ENCODE measurements at places on chromosomes 7 and 10. TPM values are rescaled to one million over a fixed set of nuclear protein-coding genes. Genes with fewer than 3 reads are reported as not detected.

GRCh38 chr7:85602196-85602595 lies 415.3 kb upstream of the SEMA3D start:
- DNase-seq = no peak

DNA sequence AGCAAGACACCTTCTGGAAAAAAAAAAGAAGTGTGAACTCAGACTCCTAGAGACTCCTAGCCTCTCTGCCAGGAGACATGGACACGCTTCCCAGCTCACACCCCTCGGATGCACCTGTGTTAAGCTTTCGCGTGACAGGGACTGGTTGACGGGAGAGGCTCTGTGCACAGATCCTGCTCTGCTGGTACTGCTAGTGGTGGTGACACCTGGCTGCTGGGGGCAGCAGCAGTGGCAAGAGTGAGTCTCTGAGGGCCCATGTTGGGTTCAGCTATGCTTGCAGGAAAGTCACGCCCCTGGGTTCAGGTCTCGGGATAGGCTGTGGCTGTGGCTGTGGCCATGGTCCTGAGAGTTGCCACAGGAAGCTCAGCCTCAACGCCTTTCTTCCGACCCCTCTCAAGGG lies 81.1 kb downstream of the XRCC2 start:
- no peak for DNase-seq

SPDYE2 gene
- not detected for total RNA-seq

FFAR4 gene
- 88.1 TPM for total RNA-seq

PALD1 gene
- total RNA-seq = 25.5 TPM

- DNase-seq = peak; percentile 80
Observed at GRCh38 chr10:61140765-61141392, 196.9 kb upstream of the RHOBTB1 start.

- DNase-seq = peak; percentile 64
Observed at GRCh38 chr7:155998766-155999630, 186.7 kb upstream of the SHH start.

- no peak for DNase-seq
Observed at GRCh38 chr7:139722604-139723003, 55.2 kb downstream of the HIPK2 start.

ALKBH4 gene
- total RNA-seq = 31.5 TPM

AGAP9 gene
- 6.5 TPM for total RNA-seq

- no peak for DNase-seq
Observed at GRCh38 chr7:22726907-22727713, at the start of gene IL6. IL6 (plus strand) TSS chr7:22727200; CDS start chr7:22727263, 63 bp downstream.

RSPH10B2 gene
- total RNA-seq = not detected

- DNase-seq = no peak
Observed at GRCh38 chr10:71667387-71667752, 52.2 kb downstream of the C10orf105 start.

DNA sequence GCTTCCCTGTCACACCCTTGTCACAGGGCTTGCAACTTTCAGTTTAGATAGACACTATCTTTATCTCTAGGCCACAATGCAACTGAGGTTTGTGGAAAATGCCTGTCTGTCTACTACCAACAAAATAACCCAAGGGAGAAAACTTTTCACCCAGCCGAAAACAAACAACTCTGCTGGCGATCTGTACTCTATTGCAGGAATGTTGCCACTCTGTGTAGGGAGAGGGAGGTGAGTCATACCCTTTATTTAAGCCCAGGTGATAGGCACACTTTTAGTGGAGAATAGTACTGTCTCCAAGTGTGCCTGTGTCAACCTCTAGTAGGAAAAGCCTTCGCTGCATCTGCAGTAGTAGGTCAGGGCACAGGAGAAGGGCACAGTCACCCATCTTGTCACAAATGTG lies 108.3 kb downstream of the SLC25A40 start:
- no peak for DNase-seq

DNA sequence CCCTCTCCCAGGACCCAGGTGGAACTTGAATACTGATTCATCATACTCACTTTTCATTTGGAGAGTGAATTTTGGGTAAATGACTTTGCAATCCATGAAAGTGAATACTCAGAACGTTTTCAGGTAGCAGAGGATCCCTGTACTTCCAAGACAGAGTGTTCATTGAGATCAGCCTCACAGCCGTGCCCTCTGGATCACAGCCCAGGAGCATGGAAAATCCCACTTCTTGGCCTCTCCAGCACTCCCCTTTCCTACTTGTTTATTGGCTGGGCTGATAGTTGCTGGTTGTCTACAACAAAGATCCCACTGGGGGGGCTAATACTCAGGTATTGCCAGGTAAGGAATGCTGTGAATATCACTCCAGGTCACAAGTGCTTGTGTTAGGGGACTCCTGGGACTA lies 5.9 kb downstream of the GCK start:
- DNase-seq = no peak

DNA sequence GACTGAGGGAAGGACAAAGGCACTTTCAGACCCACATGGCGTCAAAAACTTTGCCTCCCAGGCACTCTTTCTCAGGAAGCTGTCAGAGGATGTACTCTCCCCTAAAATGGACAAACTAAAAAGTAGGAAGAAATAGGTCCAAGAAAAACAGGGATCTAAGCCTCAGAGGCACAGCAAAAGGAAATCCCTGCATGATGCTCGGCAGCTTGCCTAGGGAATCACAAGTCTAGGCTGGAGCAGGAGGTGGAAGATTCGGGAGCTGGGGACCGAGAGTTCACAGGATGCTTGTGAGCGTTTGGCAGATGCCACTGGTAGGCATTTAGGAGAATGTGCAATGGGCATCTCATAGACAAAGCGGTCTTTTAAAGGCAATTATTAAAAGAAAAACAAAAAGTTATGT lies 60.8 kb downstream of the ATXN7L1 start:
- no peak for DNase-seq

ZMYND11 gene
- total RNA-seq = 24.2 TPM

DNA sequence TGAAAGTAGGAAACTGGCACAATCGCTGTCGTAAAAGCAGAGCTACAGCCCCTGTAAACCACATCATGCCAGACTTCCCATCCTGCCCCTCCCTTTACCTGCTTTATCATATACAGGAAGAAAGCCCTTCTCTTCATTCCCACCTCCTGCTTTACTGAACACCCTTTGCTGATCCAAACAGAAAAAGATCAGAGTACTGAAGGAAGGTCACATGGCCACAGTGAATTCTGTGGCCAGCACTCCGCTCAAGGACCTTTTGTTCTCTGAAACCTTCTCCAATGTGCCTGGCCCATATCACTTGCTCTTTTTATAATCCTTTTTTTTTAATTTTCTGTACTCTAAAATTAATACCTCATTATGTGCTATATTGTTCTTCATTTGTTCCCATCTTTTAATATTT lies 108.8 kb upstream of the LRGUK start:
- DNase-seq = no peak

HOXA7 gene
- total RNA-seq = 10.7 TPM

GRCh38 chr7:69673074-69673473 lies 74.8 kb downstream of the AUTS2 start:
- DNase-seq = no peak

GRCh38 chr7:118590107-118590506 lies 365.6 kb downstream of the ANKRD7 start:
- DNase-seq = peak; percentile 49

- DNase-seq = no peak
Observed at GRCh38 chr7:55343860-55344606, 21.1 kb upstream of the LANCL2 start.

PILRA gene
- total RNA-seq = not detected

DNA sequence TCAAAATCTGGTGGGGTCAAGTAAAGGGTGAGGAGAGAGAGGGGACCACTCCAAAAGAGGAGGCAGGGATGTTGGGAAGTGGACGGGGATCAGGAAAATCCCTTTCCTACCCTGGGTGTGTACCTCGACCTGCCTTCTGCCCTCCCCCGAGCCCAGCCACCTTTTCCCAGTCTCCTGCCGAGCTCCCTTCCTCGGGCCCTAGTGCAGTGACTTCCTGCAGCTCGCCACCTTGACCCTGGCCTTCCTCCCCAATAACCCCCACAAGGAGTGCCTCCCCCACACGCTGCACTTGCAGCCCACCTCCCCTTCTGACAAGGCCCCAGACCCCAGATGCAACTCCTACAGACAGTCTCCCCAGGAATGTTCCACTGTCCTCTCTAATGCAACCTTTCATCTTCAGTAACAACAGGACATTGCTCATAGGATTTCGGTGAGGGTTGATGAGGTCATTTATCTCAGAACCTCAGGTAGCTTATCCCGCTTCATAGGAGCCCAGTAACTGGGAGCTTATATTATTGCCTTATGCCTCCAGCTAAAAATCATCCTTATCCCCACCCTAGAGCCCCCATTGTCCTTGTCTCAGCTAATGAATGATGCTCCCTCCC lies 90.1 kb downstream of the MKI67 start:
- no peak for DNase-seq

DNA sequence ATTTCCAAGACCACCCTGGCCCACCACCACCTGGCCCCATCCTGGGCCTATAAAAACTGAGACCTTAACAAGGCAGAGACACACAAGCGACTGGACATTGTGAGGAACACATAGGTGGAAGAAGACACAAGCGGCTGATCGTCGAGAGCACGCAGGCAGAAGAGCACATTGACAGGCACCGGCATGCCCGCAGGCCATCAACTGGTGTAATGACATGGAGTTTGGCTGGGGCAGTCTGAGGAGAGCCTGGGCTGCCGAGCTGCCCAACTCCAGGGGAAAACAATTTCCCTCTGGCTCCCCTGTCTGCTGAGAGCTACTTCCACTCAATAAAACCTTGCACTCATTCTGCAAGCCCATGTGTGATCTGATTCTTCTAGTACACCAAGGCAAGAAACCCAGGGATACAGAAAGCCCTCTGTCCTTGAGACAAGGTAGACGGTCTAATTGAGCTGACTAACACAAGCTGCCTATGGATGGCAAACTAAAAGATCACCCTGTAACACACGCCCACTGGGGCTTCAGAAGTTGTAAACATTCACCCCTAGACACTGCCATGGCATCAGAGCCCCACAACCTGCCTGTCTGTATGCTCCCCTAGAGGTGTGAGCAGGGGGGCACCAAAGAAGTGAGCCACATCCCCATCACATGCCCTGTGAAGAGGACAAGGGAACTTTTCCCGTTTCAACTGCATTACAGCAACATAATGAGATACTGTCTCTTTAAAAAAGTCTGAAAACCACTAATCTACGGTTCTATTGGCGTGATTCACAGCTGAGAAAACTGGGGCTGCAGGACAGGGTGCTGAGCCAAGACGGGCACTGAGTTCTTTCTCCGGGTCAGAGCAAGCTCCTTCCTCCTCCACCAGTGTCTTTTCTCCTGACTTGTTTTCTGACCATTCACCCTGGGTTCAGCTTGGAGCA lies 18.5 kb upstream of the TNS3 start:
- DNase-seq = peak; percentile 50

GRCh38 chr10:3897156-3897555 lies 112.1 kb upstream of the KLF6 start:
- DNase-seq = no peak

GRCh38 chr7:69770613-69771012 lies 172.3 kb downstream of the AUTS2 start:
- DNase-seq = no peak

GRCh38 chr7:78463039-78463438 lies 664.5 kb downstream of the PHTF2 start:
- no peak for DNase-seq

COL28A1 gene
- 0.08 TPM for total RNA-seq

GRCh38 chr7:44772867-44773266 lies 23.6 kb upstream of the PPIA start:
- DNase-seq = peak; percentile 30

GBF1 gene
- 32.5 TPM for total RNA-seq

DNA sequence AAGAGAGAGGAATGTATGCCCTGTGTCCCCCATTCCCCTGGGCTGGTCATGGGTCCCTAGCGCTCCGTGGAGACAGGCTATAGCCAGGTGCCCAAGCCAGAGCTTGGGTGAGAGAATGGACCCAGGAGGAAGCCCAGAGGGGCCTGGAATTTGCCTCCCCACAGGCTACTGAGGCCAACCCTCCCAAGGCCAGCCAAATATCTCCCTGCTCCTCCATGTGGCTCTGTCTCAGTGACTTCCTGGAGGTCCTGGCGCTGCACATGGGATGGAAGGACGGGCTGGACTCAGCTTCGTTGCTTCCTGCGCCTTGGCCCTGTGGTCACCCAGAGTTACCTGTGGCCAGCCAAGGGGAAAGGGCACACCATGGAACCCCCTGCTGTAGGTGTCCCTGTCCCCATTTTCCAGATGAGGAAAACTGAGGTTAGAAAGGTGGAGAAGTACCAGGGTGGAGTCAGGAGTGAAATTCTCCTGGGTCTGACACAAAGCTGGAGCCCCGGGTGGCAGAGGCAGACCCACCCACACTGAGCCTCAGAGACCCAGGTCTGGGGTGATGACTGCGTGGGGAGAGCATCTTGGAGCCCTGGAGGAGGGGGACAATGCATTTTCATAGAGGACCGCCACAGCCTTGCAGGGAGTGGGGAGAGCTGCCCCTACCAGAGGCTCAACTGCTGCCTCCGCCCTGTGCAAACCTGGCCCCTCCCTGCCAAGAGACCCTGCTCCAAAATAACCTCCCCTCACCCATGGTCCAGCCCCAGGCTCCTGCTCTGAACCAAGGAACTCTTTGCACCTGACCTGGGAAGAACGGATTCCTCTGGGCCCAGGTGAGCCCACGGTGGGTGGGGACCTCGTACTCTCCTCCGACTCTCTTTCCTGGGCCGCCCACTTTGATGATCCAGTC lies 42.6 kb downstream of the TMEM270 start:
- DNase-seq = no peak

GRCh38 chr7:66377045-66377444 lies 171.9 kb downstream of the TPST1 start:
- no peak for DNase-seq

DNA sequence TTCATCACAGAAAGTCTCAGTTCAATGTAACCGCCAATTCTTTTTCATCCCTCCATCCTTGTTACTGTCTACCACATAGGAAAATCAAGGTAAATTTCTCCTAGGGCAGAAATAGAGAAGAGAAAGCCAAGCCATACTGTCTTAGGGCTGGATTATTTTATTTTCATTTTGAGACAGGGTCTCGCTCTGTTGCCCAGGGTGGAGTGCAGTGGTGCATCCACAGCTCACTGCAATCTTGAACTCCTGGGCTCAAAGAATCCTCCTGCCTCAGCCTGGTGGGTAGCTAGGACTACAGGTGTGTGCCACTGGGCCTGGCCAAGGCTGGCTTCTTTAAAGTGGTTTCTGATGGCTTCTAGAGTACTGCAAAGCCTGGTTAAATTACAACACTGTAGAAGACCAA lies 181.7 kb downstream of the SRPK2 start:
- no peak for DNase-seq

- DNase-seq = no peak
Observed at GRCh38 chr7:122199171-122199570, 55.1 kb upstream of the AASS start.

PRSS37 gene
- total RNA-seq = not detected

DNA sequence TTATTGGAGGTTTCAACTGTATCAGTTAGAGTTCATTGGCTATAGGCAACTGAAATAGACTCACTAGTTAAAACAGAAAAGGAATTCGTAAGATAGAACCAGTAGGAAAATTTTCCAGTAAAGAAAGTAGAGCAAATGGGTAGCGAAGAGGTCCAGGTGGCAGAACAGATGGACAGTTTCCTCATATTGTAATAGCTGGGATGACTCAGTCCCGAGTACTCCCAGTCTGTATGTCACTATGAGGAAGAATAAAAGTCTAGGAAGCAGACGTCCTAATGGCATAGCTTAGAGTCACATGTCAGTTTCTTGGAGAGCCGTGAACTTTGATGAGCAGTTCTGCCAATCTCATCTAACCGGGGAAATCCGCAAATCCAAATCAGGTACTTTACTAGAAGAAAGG lies 95.3 kb downstream of the RNF32 start:
- no peak for DNase-seq

TRIM50 gene
- total RNA-seq = not detected

- no peak for DNase-seq
Observed at GRCh38 chr10:1120801-1121211, 64.6 kb downstream of the WDR37 start.

KCNIP2 gene
- 1.2 TPM for total RNA-seq

- DNase-seq = no peak
Observed at GRCh38 chr7:24835643-24836042, 78.4 kb upstream of the GSDME start.

NHLRC2 gene
- total RNA-seq = 29.1 TPM
